Type B pancreatic cell (in vitro differentiated cells): ENCODE measurements at places on chromosomes 16 and 17. TPM values are rescaled to one million over a fixed set of nuclear protein-coding genes. Genes with fewer than 3 reads are reported as not detected.

CPD gene
- total RNA-seq = 56.2 and 71.2 TPM in 2 replicates

TSNAXIP1 gene
- 3.9 and 7.2 TPM in 2 replicates for total RNA-seq

DNA sequence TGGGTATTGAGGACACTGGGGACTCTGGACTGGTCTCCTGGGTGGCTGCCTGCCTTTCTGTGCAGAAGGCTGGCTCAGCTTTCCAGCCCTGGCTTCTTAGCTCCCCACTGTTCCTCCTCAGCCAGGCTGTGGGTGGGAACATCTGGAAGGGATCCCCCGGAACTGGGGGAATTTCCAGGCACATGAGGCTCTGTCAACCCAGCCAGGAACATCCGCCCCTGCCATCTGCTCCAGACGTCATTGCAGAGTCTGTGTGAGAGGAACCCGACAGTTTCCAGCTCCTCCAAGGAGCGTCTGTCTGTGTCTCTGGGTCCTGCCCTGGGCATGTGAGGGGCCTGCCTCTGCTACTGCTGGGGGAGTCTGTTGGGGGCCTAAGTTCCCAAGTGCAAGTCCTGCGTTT lies 36.2 kb upstream of the CRHR1 start:
- no peak for DNase-seq

- DNase-seq = no peak
Measured at GRCh38 chr16:11131706-11132105, 124.3 kb downstream of the SOCS1 start.

- no peak for DNase-seq
Measured at GRCh38 chr16:71410146-71410545, 31.7 kb downstream of the TLE7 start.

- no peak for DNase-seq
Measured at GRCh38 chr16:89618109-89618998, 4.9 kb downstream of the DPEP1 start.

DNA sequence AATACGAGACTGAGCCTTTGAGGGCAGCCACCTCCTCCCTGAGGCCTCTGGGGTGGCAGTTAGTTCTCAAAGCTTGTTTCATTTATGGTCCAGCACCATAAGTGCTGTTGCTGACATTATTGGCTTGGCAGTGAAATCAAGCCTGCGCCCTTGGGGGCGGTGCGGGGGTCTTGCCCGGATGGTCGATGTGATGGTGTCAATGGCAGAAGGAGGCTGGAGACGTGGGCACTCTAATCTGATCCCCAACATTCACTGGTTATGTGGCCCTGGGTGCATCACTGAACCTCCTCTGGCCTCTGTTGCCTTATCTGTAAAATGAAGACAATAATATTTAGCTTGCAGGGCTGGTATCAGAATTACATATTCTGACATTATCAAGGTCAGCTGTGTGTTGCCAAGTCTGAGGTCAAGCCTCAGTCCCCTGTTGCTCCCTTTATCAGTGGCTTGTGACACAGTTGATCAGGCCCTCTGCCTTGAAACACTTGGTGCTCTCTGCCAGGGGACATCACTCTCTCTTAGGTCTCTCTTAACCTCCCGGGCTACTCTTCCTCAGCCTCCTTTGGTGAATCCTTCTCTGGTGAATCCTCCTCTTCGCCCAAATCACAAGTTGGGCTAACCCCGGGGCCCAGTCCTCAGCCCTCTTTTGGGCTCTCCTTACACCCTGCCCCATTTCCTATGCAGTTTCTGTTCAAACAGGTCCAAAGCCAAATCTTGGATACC lies 11.8 kb upstream of the TMEM220 start:
- no peak for DNase-seq
